Stimulated activated CD8-positive, alpha-beta memory T cell treated with anti-CD3 and anti-CD28 coated beads, Interleukin-4, amount 100 ng/mL, for 1 hour (primary cell): ENCODE measurements at places on chromosomes 7 and 10.

DNA sequence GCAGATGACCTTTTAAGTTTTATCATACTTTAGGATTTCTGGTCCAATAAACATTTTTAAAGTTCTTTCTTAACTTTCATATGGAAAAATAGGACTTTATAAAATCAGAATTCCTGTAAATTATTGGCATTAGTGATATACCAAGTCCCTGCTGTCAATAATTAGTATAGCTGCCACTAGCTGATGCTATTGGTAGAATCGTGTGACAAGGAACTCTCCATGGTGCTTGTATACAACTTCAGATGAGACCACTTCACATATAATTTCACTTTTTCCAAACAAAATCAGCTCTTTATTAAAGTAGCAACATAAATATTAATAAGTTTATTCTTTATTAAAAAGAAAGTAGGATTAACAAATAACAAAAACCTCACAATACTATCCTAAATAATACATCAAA is 49.9 kb downstream of the ZNF800 start:
- DNase-seq, result no peak

DNA sequence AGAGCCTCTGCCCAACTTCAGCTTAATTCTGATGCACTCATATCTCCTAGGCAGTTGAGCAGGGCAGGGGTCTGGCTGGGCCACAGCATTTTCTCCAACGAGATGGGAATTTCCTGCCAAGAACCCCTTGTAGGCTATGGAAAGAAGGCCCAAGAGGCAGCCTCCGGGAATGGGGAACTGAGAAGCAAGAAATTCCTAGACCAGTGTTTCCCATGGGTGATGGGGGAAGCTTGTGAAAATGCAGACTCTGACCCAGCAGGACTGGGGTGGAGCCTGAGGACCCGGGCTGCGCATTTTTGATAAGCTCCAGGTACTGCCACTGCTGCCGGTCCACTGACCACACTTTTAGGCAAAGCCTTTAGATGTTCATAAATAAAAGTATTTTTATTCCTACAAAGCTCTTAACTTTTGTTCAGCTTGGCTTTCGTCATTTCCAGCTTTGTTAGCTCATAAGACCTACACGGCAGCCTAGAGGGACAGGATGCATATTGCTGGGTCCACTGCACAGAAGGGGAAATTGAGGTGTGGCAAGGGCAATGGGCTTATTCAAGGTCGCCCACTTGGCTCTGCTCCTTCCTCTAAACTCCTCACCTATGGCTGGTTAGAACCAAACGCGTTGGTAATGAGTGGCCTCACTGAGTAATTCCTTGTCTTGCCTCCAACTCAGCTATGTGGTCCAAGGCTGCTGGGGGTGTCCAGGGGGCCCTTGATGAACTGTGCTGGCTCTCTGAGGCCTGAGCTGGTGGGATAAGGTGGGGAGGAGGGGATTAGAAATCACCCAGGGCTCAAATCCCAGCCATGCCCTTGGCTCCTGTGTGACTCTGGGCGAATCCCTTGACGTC is 29.5 kb downstream of the ZCCHC24 start:
- DNase-seq, result no peak

GRCh38 chr7:128456255-128456725 is 612 bp downstream of the HILPDA start:
- DNase-seq, result no peak

GRCh38 chr7:35261476-35262285 is 7.8 kb upstream of the TBX20 start:
- no peak for DNase-seq

DNA sequence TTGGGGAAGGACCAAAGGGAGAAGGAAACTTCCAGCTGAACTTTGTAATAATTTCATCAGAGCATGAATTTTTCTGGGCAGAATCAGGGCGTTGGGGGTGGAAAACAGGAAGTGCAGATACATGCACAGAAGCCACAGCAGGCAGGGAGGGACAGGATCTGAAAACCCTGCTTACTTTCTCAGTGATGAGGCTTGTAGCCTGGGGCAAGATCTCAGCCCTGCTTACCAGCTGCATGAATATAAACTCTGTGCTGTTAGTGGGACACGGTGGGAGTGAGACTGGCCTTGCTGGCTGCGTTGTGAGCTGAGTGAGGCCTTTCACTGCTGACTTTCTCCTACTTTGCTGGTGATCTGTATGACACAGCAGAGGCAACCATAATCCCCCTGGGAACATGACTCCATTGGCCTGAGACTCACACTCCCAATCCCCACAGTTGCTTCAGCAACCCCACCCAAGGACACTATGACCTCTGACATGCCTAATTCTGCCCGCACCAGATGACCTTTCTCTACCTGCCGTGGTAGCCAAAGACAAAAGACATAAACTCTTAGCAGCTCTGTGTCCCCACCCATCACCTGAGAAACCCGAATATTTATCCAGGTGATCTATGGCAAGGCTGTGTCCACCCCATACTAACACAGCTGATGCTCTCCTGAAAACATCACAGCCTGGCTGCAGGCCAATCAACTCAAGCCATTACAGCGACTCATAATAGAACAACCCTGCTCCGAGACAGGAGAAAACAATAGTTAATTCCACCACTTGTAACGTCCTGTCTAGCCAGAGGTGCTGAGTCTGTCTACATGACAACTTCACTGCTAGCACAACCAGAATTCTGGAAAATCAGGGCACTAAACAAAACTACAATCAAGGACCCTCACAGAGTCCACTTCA is 190.7 kb upstream of the CHRM2 start:
- no peak for DNase-seq

- DNase-seq, result no peak
Observed at GRCh38 chr7:99579956-99580777, 17.9 kb upstream of the TMEM225B start.

DNA sequence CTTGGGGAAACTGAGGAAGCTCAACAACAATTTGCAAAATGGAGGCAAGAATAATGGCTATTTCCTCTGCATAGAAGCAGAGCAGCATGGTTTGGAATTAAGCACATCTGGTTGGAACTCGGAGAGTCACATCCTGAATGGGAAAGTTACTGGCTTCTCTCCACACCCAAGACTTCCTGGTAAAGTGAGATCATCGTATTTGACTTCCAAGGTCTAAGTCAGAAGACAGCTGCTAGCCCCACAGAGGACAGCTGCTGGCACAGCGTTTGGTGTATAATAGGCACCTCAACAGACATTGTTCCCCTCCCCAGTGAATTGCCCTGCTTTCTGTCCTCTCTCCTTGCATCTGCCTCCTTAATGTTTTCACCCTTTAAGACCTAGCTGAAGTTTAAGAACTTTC is 37.0 kb upstream of the NRF1 start:
- no peak for DNase-seq

DNA sequence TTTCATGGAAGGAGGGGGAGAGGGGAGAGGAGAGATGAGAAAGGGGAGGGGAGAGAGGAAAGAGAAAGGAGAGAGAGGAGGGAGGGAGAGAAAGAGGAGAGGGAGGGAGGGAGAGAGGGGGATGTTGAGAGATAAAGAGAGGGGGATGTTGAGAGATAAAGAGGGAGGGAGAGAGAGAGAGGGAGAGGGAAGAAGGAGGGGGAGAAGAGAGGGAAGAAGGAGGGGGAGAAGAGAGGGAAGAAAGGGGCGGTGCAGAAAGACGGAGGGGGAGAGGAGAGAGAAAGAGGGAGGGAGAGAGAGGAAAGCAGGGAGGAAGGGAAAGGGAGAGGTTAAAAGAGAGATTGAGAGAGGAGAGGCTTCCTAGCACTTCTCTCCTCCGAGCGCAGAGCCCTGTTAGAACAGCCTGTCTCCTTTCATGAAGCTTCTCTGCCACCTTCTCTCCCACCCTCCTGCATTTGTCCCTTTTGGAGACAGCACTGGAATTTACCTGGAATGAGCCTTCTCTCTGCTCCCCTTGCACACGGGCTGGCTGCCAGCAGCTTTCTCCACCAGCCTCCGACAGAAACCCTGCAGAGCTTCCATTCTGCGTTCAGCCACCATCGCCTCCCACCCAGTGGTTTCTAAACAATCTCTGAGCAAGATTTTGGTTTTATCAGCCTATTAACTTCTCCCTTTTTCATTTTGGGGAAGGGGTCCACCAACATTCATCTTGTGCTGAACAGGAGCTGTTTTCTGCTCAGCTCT is 74.0 kb upstream of the CARD11 start:
- DNase-seq, result no peak

DNA sequence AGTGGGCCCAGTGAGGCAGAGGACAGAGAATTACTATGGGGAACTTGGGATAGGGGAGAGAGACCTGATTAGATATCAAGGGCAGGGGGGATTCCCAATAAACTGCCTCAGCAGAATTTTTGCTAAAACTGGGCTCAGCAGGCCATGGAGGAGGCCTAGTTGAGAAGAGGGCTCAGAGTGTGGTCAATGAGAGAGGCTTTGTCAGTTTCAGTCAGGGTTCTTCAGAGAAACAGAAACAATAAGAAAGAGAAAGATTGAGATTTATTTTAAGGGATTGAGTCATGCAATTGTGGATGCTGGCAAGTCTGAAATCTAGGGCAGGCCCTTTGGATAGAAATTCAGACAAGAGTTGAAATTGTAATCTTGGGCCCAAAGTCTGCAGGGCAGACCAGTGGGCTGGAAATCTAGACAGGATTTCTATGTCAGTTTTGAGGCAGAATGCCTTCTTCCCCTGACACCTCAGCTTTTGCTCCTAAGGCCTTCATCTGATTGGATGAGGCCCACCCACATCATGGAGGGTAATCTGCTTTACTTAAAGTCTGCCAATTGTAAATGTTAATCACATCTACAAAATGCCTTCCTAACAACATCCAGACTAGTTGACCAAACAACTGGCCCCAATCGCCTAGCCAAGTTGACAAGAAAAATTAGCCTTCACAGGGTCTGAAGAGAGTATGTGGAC is 33.5 kb upstream of the CCSER2 start:
- no peak for DNase-seq

- peak; percentile 52 for DNase-seq
Observed at GRCh38 chr7:151232917-151233701, 826 bp downstream of the CHPF2 start.

- DNase-seq, result no peak
Observed at GRCh38 chr7:12194426-12194825, 16.7 kb upstream of the TMEM106B start.

- DNase-seq, result no peak
Observed at GRCh38 chr7:125357676-125358455, 428.2 kb upstream of the POT1 start.

DNA sequence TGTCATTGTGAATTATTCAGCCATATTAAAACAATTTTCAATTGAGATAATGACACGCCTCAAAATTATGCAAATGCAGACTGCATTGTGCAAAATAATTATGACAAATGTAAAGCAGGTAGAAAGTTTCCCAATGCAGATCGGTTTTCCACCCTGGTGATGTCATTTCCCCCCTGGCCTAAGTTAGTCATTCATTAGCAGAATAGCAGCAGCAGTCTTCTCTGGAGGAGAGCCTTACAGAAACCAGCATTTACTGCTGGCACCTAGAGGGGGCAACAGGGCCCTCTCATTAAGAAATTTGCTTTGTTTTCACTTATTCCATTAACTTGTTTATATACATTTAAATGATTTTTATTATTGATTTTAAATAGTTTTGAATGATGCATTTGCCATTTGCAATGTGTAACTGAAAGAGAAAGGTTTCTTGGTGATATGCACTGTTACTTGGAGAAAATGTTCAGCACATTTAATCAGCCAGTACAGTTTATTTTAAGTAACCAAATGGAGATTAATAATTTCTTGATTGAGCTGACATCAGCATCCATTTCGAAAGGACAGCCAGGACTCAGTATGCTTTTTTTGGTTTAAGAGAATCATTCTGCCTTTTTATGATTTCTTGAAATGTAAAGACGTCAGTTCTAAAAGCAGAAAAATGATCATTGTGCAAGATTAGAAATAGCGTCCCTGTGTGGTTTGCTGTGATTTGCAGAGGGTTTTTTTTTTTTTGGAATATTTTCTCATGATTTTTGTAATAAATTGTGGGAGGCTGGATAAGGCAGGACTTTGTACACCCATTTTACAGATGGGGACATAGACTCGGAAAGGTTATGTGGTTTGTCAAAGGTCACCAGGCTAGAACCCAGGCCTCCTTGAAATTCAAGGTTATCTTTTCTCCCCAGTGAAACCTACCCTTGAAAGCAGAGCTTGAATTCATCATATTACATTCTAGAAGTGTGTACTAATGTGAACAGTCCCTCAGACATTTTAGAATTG is 3.5 kb downstream of the ARID5B start:
- no peak for DNase-seq

DNA sequence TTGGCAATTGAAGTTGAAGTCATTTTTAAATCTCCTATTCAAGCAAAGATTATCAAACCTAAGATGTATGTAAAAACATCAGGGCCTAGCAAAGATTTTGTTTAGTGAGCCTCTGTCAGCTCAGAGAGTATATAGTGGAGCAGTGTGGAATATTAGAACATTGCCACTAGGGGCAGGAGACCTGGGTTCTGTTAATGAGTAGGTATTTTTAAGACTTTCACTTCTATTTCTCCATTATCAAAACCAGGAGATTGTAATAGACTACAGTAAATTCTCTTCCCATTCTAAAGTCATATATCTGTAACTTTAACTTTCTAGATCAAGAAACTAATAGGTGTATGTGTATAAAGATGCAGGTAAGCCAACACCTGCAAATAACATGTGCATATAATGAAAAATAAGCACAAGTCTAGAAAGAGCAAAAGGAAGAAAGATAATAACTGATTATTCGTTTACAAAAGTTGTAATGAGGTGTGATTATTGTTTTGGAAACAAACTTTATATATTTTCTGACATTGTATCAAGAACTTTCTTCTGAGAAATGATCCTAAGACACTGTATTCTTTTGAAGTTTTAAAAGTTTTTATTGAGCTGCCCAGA is 64.4 kb downstream of the KCND2 start:
- DNase-seq, result no peak

DNA sequence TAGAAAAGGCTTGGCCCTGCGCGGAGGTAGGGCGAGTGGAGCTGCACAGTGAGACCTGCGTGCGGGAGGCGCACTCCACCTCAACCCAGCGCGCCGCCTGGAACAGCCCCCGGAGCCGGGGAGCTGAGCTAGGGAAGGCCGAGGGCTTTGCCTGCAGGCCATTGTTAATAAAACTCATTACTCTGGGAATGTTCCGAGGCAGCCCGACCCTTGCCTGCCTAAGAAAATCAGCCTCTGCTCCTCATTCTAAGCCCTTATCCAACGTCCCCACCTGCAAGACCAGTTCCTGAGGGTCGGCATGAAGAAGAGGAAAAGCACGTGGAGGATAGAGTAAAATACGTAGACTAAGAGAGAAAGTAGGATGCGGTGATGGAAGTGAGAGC is 55.3 kb downstream of the C7orf25 start:
- DNase-seq, result no peak

- DNase-seq, result no peak
Observed at GRCh38 chr10:113300201-113300600, 252.7 kb upstream of the HABP2 start.

DNA sequence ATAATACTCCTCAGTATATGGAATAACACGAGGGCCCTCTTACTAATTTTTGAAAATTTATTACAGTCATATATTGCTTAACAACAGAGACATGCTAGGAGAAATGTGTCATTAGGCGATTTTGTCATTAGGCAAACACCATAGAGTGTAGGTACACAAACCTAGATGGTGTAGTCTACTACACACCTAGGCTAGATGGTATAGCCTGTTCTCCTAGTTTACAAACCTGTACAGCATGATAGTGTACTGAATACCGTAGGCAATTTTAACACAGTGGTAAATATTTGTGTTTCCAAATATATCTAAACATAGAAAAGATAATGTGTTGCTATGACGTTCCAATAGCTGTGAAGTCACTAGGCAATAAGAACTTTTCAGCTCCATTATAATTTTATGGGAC is 12.8 kb downstream of the OR2F1 start:
- DNase-seq, result no peak
